ENCODE measurements at places on chromosomes 11 and 22.

GRCh38 chr22:19869497-19870152, 15.0 kb upstream of the GNB1L start:
- DNase-seq: no peak

DNA sequence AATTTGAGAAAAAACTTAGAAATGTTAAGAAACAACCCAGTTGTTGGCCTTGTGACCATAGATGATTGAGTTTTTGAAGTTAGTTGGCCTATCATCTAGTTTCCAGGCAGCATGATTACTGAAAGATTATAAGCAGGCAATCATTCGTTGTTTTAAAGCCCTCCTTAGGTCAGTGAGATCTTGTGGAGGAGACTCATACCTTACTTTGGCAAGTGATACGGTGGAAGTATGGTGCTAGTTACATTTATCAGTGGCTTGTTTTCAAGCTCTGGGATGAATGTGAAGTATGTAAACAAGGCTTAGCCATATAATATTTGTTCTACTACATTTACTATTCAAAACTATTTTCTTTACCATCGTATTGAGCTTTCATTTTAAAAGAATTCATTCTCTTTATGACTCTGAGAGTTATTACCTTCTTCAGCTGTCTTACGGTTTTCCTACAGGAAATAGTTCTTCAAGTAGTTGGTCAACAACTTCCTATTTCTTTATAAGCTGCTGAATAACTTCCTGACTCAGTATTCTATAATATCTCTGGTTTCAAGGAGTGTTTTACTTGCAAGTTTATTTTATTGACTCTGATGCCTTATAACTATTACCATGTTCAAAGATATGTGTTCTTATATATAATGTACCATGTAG, 7.3 kb downstream of the YAP1 start:
- DNase-seq: no peak

- DNase-seq: no peak
Observed at GRCh38 chr11:2819316-2819715, 66.3 kb downstream of the CDKN1C start.

DNA sequence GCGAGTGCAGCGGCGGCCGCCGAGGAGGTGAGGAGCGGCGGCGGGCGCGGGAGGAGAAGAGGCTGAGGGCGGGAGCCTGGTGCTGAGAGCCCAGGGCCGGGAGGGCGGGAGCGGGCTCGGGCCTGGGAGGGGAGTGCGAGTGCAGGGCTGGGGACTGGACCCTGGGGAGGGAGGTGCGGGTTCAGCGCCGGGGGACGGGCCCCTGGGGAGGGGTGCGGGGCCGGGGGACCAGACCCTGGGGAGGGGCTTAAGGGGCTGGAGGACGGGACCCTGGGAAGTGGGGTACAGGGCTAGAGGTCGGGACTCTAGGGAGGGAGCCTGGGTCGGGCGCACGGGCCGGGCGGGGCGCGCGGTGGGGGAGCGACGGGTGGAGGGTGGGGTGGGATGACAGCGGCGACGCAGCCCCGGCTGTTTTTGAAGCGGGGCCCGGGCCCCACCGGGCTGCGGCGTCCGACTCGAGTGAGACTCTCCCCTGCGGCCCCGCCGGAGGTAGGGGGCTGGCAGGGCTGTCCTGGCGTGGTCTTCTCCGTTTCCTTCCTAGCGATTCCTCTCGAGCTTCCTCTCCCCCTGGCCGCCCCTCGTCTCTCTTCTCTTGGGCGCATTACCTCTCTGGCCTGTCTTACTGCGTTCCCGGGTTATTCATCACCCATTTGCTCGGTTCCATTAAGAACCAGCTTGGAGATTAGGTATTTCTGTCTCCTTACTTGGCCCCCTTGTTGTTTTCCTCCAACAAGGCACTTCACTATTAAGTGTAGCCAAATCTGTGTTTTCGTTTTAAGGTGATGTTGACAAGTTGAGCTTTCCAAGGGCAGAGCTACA, 754 bp downstream of the NUP50 start:
- DNase-seq: no peak

GRCh38 chr11:61447601-61448551, 18.0 kb downstream of the SDHAF2 start:
- DNase-seq: no peak

GRCh38 chr22:27709919-27710675, 91.5 kb downstream of the MN1 start:
- no peak for DNase-seq

DNA sequence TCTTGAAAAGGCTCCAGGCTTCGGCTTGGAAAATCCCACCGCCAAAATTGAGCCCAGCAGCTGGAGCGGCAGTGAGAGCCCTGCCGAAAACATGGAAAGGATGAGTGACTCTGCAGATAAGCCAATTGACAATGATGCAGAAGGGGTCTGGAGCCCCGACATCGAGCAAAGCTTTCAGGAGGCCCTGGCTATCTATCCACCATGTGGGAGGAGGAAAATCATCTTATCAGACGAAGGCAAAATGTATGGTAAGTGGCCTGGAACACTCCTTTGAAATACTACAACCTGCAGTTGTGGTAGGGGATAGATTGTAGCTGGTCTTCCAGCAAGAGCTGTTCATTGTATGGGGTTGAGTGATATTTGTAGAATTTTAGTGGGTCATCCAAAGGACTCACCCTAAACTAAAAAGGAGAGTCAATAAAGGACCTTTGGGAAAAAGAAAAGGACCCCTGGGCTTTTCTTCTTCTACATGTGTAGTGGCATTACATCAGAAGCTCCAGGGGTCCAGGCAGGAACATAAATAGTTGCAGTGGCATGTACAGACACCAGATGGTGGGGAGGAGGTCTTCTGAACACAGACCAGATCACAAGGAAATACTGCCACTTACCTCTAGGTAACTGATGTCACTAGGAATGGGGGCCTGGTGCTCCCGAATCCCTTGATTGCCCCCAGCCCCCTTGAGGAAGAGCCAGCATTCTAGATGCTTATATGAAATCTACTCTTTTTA, 90.1 kb downstream of the TEAD1 start:
- DNase-seq: no peak

DNA sequence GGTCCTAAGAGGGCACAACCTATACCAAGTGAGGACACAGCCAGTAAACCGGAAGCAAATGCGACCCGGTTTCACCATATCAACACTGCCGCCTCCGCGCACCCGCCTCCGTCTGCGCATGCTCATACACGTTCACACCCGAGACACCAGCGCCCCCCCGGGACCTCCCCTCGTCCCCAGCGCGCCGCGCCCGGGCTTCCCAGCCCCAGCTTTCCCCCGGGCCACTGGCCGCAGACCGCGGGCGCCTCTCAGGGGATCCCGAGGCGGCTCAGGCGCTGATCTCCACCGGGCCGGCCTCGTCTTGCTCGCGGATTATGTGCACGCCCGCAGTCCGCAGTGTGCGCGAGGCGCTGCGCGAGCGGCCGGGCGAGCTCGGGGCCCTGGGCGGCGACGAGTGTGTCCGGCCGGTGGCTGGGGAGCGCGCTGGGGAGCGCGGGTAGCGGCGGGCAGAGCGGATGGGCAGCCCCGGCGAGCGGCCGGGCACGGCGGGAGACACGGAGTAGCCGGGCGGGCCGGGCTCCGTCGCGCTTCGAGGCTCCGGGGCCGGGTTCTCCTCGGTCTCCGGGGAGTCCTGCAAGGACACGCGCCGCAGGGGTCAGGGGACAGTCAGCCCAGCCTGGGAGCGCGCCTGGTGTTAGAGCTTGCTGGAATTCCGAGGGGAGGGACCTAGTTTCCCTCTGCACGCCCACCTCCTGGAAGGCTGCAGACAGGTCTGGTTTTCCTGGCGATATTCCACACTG, 2.0 kb downstream of the HEPN1 start:
- DNase-seq: no peak

DNA sequence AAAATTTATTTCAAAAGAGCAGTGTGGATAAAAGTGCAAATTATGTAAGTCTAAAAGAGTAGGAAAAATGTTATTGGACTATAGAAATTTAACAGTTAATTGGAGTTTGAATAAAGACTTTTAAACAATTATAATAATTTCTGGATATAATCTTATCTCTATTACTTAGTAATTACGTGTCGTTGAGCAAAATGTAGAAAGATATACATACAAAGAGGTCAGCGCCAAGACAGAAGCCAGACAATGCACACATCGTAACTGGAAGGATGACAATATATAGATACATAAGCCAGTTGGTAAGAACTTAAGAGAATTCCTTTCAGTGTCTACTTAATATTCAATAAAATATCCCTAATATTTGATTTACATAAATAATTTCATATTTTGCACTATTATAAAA, 157.0 kb downstream of the LUZP2 start:
- DNase-seq: no peak
